ENCODE measurements at places on chromosomes 2 and 18. TPM values are rescaled to one million over a fixed set of nuclear protein-coding genes. Genes with fewer than 3 reads are reported as not detected.

The LCT gene
- total RNA-seq, result not detected

The PLEKHH2 gene
- 17.6 TPM for total RNA-seq

The EVA1A gene
- 7.4 TPM for total RNA-seq

The PPP1R1C gene
- total RNA-seq, result 2.0 TPM

The HJURP gene
- 25.0 TPM for total RNA-seq

The MAPK4 gene
- 55.8 TPM for total RNA-seq

DNA sequence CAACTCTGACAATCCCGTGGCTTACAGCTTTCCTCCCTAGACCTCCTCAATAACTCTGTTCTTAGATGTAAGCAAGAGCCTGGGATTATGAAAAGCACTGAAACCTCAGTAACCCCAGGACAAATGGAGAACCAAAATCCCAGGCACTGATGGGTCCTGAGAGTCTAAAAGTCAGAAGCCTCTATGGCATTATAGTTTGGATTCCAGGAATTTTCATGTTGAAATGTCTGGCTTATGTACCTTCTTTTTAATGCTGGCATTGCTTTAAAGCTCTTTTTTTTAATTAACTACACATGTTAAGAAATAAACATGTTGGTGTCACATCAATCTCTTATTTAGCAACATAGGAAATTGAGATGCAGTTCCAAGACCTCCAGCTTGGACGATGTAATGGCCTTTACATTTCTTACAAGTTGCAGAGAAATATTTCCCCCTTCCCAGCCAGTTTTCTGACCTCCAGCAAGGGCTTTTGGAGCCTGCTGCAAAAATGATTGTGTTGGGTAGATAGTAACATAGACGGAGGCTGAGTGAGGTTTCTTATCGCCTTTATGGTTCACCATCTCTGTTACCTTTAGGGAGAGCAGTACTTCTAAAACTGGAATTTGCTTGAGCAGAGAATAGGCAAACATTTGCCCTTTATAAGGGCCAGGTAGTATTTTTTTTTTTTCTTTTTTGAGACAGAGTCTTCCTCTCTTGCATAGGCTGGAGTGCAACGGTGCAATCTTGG lies 84.8 kb upstream of the RASGRP3 start:
- DNase-seq, result no peak

DNA sequence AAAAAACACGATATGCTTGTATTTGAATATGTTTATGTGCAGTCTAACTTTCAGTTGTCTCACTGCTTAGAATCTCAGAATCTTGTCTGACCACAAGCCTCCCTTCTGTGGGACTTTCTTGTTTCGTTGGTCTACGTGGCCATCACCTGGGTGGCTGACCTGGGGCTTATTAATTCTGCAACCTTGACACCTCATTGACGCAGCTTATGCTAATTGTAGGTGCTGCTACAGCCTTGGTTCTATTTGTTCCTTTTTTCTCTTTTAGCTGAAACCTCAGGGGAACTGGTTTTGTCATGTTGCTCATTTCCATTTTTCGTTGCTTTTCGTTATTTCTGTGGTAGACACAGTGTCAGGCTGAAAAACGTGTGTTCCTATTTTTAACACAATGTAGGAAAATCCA lies 273.7 kb downstream of the SLC4A3 start:
- no peak for DNase-seq

DNA sequence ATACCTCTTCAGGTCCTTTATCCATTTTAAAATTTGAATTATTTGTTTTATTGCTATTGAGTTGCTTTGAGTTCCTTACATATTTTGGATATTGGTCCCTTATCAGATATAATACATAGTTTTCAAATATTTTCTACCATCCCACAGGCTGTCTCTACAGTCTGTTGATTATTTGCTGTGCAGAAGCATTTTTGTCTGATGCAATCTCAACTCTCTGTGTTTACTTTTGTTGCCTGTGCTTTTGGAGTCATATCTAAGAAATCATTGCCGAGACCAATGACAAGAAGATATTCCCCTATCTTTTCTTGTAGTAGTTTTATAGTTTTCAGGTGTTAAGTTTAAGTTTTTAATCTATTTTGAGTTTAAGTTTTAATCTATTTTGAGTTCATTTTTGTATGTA lies 25.2 kb upstream of the RASGRP3 start:
- no peak for DNase-seq

- DNase-seq, result no peak
These were observed 59.5 kb upstream of the DYNAP start for GRCh38 chr18:54531402-54532065.

GRCh38 chr2:32416519-32416918 lies 59.7 kb downstream of the BIRC6 start:
- DNase-seq, result no peak

DNA sequence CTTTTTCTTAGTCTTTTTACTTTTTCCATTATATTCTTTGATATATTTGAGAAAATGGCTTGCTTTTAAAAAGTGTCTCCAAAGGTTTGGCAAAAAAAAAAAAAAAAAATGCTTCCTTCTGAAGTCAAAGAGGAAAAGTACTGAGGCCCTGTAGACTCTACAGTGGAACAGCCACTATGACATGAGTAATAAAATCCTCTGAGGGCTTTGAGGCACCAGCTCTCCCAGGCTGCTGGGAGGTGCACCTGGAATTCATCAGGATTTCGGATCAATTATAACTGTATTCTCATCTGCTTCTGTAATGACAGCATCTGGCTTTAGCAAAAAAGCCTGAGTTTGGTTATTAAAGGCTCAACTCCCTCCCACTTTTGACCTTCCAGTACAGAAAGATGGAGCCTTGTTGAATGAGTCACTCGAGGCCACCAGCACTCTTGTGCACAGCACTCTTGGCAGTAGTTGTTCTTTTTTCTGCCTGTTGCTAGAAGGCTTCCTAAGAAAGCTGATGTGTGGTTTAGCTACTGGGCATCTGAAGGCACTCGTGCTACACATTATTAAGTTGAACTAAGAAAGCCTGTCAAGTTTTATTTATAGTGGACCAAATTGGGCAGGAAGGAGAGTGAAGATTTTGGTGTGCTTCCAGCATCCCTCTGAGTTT lies 131.3 kb downstream of the PRPF40A start:
- peak; percentile 65 for DNase-seq

DNA sequence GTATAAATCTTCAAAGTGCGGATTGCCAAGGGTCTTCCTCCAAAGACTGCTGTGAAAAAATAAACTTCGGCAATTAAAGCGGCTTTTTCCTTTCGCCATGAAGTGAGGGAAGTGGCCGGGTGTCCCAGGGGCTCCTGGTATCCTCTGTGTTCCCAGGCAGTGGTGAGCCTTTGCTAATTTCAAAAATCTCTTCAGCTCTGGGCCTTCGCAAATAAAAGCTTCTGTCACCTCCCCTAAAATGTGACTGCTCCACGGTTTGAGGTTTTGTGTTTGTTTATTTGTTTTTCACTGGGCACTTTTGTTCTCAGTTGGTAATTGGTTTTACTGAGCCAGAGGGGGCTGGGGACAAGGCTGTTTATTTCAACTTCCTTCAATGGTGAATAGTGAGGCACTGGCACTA lies 270.1 kb upstream of the POU3F3 start:
- DNase-seq, result no peak

DNA sequence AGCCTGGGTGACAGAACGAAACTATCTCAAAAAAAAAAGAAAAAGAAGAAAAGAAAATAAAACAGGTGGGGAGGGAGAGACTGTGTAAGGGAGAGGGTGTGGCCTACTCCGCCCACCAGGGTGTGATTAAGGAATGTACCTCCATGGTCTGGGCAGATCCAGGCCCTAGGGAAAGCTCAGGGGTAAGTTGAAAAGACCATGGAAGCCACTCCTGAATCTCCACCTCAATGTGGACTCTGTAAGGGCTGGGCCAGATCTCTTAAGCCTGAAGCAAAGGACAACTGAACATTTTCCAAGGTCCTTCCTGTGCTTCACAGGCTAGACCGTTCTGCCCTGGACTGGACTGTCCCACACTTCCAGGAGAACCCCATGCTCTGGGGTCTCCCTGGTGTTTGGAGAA lies 9.7 kb upstream of the ATG16L1 start:
- no peak for DNase-seq

GRCh38 chr18:55096263-55096951 lies 137.1 kb upstream of the CCDC68 start:
- DNase-seq, result peak; percentile 73

DNA sequence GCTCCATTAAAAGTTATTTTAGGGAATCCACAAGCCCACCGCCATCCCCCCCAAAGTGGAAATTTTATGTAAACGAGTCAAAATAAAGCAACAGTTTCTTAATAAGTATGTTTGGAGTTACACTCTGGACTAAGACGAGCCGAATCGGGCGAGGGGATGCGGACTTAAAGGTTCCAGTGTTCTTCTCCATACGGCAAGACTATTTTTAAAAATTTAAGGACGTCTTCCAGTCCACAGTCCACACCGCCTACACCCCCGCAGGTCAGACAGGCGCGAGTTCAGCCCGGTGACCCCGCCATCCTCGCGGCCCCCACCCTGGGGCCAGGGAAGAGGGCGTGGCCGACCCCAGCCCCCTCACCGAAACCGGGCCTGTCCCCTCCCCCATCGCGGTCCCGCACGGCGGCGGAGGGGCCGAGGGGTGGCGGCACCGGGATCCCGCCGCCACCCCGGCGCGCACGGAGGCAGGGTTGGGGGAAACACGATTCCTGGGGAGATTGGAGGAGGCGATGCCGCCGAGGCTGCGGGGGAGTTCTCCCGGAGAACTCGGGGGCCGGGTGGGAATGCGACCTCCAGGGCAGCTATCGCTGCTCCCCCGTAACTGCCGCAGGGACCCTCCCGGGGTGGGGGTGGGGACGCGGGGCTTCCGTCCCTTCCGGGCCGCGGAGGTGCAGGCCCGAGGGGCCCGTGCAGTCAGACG lies 24.5 kb upstream of the SMAD7 start:
- DNase-seq, result no peak

- DNase-seq, result no peak
These were observed 63.0 kb upstream of the SNTG2 start for GRCh38 chr2:887639-888038.

DNA sequence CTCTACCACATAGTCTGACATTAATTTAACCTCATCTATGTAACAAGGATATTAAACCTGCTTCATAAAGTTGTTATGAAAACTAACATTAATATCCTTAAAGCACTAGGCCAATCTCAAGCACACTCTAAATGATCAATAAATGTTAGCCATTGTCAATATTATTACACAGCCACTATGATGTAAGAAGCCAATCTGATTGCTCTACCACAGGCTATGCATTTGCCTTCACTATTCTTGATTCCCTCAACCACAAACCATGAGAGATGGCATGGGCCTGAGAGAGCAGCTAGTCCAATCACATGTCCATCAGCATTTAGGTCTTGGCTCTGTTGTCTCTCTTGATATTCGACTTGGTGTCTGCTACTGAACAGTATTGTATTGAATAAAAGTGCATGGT lies 4.2 kb downstream of the SLC25A12 start:
- DNase-seq, result no peak

DNA sequence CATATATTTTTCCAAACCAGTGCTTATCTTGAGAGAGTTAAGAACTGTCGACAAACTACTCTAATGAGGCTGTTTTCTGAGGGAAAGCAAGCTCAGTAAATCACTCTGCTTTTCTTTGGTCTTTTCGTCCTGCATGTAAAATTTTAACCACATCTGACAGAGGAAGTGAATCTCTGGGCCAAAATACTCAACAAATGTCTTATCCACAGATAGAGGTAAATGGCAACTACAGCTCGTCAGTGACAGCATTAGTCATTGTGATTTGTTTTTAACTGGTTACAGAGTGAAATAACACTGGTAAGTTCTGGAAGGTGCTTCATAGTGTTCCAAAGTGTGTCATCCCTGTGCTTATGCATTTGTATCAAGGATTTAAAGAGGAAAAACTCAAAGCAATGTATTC lies 82.6 kb upstream of the SLC8A1 start:
- no peak for DNase-seq

GRCh38 chr2:85438201-85439024 lies 19.9 kb downstream of the SH2D6 start:
- peak; percentile 47 for DNase-seq

GRCh38 chr2:86446060-86446459 lies 4.9 kb downstream of the KDM3A start:
- DNase-seq, result no peak

DNA sequence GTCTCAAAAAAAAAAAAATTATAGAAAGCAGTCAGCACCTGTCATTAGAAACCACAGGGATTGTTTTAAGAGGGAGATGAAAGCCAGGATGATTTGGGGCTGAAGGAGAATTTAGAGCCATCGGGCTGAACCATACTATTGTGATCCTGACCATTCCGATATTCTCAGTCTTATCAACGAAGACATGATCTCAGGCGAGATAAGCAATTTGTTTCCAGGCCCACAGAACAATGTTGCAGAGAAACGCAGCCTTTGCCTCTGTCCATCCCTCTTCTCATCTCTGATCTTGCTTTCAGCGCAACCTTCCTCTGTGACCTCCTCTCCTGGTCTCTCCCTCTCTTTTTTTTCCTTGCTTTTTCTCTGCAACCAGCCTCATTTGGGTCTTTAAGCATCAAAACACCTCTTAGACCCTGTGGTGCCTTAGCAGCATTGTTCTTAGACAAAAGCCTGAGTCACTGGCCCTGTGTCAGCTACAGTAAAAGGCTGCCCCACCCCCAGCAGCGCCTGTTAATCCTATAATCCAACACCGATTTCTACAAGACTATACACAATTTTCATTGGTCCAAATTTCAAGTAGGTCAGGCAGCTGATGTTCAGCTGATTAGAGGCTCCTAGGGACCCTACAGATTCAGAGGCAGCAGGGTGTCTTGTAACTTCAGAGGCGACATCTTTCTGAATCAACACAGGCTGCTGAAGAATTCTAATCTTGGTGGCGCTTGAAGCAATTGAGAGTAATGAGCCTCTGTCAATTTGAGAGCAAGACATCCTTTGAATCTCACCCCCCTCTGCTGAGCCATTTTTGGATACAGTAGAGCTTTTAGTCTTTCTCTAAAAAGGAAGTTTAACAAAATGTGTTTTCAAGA lies 206.0 kb downstream of the NCK2 start:
- no peak for DNase-seq

GRCh38 chr2:112216167-112216566 lies 38.7 kb downstream of the ZC3H8 start:
- DNase-seq, result peak; percentile 63

GRCh38 chr2:66579186-66580126 lies 144.5 kb downstream of the MEIS1 start:
- DNase-seq, result no peak

DNA sequence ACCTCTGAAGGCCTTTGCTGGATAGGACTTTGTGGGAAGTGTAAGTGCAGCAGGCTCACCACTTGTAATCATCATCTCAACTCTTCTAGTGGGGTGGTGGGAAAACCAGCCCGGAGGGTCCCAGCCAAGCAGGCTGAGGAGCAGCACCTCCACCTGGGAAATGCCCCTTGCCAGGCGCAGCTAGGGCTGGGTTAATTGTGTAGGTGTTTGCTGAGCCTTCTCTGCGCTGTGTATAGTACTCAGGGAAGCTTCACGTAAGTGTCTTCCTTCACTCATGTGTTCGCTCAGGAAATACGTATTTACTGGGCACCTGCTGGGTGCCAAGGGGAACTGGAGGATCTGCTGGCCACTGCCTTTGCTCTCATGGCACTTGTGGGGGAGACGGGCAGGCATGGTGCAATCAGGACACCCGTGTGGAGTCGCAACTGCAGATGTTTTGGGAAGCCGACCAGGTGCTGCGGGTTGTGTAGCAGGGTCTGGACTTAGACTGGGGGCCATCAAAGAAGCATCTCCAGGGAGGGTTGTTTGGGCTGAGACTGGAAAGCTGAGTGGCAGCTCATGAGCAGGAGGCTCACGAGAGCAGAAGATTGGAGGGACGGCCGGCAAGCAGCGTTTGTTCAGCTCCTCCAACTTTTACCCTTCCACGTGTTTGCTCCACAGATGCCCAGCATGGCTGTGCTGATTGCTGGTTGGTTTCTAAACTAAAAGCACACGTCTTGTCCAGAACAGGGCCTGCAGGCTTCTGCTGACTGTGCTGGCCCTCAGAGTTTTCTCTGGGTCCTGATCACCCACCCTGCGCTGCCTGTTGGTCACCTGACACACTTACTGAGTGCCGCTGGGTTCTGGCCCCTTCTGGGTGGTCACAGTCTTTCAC lies 164.6 kb downstream of the LDLRAD4 start:
- no peak for DNase-seq

Data from SK-MEL-5 (cell line).